Smooth muscle cell of trachea (primary cell): ENCODE measurements at places on chromosomes 12 and 14. TPM values are rescaled to one million over a fixed set of nuclear protein-coding genes. Genes with fewer than 3 reads are reported as not detected.

Gene EML5
- total RNA-seq, result 0.44 and 0.50 TPM in 2 replicates

Gene KSR2
- total RNA-seq, result under 0.01 TPM in 1 of 2 replicates, not detected in the other

Gene CAPRIN2
- total RNA-seq, result 31.3 and 33.4 TPM in 2 replicates

Gene TAS2R42
- total RNA-seq, result not detected in 2 replicates

Gene IL26
- not detected in 2 replicates for total RNA-seq

Gene FAM181A
- not detected in 2 replicates for total RNA-seq

Gene CLEC4A
- 0.87 and 2.2 TPM in 2 replicates for total RNA-seq

Gene PZP
- total RNA-seq, result not detected in 2 replicates

Gene TGFB3
- total RNA-seq, result 8.6 and 12.1 TPM in 2 replicates

Gene NFE2
- 0.15 and 1.2 TPM in 2 replicates for total RNA-seq

Gene SLC25A21
- total RNA-seq, result 0.73 and 0.83 TPM in 2 replicates

Gene SYNDIG1L
- total RNA-seq, result under 0.01 and 0.15 TPM in 2 replicates

Gene NKX2-1
- not detected in 2 replicates for total RNA-seq

Gene SYT1
- 1.3 and 1.6 TPM in 2 replicates for total RNA-seq
